ENCODE measurements at places on chromosomes 12 and 14.
A peak's percentile ranks its signal among the peaks of the same experiment; 100 is the strongest.

DNA sequence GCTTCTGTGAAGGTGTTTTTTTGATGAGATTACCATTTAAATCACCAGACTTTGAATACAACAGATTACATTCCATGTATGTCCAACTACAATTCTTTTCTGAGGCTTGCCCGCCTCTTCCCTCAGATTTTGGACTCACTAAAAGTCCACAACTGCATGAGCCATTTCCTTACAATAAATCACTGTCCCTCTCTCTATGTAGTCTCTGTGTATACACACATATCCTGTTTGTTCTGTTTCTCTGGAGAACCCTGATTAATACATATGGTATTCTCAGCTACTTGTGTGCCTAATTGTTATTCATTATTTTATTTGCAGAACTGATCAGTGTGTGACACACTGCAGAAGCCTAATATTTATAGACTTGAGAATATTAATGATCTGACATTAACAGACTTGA, 2.4 kb upstream of the MIPOL1 start:
- DNase-seq, result no peak

DNA sequence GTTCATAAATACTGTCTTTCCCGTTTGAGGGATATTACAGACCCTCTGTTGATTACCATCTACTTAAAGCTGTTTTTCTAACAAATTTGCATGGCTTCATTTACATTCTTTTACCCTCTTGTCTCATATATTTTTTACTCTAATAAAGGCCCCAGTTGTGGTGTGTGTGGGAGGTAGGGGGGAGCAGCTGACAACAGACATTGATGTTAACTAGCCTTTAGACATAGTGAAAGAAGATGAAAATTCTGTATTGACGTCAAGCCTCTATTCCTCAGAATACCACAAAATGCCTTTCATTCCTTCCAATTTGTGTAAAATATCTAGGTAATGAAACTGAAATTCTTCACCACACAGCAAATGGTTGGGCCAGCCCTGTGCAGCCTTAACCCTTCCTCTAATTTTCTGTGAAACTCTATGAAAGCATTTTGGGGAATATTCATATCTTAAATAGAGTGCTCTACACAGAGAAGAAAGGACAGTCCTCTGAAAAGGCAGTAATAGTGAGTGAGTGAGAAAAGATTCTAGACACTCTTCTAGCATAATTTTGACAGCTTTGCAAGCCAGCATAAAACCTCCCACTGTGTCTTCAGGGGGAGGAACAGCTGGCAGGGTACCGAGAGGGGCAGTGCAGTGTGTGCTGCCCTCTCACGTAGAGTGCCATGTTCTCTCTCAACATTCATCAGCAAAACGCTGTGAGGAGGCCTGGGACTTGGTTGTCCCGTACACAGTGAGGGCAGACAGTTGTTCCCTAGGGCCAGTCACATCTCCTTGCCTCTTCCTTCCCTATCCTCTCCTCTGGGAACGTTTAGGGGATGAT, 20.1 kb upstream of the CERS5 start:
- no peak for DNase-seq

- no peak for DNase-seq
These were observed 33.6 kb upstream of the OR9K2 start for GRCh38 chr12:55092579-55092978.

DNA sequence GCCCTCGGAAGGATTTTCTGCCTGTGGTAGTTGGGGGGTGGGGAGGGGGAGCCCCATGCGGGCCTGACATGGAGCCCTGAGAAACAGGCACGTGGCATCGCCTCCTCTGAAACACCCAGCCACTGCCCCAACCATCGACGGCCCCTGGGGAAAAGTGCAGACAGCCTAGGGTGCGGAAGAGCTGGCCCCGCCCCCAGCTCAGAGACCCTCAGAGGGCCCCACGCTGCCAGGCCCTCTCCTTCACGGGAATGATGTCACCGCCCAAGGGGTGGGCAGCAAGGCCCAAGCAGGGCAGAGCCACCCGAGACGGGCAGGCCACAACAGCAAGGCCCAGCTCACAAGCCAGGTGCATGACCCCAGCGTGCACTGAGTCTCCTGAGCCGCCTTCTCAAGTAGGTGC, 26.2 kb downstream of the BEGAIN start:
- no peak for DNase-seq

- peak; percentile 43 for DNase-seq
These were observed 55.1 kb upstream of the CMKLR1 start for GRCh38 chr12:108394196-108394595.

DNA sequence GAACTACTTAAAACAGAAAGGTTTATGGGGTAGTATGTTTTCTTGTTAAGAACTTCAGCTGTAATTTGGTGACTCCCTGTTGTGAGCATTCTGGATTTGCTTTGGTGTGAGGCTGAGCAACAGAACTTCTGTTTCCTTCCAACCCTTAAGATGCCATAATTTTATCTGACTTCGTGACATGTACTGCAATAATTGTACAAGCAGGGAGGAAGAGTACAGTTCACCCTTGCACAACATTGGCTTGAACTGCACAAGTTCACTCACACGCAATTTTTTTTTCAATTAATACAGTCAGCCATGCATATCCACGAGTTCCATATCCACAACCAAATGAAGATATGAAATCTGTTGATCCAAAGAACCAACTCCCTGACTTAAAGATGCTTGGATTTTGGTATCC, 42.9 kb upstream of the ANKS1B start:
- DNase-seq, result no peak
